Right renal cortex interstitium (tissue), 3 donors: ENCODE measurements at places on chromosomes 13 and 19. TPM values are rescaled to one million over a fixed set of nuclear protein-coding genes. Genes with fewer than 3 reads are reported as not detected.

Gene SH3GL1
- 50.9 TPM for polyA plus RNA-seq

Gene GSX1
- not detected for polyA plus RNA-seq

Gene ZNF134
- polyA plus RNA-seq = 28.2 TPM

Gene TUBA3C
- polyA plus RNA-seq = not detected

Gene NCCRP1
- 3.4 TPM for polyA plus RNA-seq

Gene LAIR1
- polyA plus RNA-seq = 3.1 TPM

Gene SPTBN4
- 0.65 TPM for polyA plus RNA-seq

Gene KLF12
- 27.1 TPM for polyA plus RNA-seq

Gene ERICH4
- 2.8 TPM for polyA plus RNA-seq
